ENCODE measurements at places on chromosomes 16 and 17.
A peak's percentile ranks its signal among the peaks of the same experiment; 100 is the strongest.

DNA sequence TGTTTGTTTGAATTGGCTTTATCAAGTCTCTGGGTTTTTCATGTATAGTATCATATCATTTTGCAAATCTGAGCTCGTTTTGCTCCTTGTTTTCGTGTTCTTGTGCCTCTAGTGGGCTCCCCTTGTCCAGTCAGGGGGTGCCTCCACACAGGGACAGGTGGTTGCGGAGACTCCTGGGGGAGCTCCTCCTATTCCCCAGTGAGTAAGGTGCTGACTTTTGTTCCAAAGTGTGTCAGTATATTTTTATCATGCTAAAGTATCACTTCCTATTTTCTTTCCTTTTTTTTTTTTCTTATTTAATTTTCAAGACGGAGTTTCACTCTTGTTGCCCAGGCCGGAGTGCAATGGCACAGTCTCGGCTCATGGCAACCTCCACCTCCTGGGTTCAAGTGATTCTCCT, 30.3 kb upstream of the IL17C start:
- DNase-seq, result no peak

DNA sequence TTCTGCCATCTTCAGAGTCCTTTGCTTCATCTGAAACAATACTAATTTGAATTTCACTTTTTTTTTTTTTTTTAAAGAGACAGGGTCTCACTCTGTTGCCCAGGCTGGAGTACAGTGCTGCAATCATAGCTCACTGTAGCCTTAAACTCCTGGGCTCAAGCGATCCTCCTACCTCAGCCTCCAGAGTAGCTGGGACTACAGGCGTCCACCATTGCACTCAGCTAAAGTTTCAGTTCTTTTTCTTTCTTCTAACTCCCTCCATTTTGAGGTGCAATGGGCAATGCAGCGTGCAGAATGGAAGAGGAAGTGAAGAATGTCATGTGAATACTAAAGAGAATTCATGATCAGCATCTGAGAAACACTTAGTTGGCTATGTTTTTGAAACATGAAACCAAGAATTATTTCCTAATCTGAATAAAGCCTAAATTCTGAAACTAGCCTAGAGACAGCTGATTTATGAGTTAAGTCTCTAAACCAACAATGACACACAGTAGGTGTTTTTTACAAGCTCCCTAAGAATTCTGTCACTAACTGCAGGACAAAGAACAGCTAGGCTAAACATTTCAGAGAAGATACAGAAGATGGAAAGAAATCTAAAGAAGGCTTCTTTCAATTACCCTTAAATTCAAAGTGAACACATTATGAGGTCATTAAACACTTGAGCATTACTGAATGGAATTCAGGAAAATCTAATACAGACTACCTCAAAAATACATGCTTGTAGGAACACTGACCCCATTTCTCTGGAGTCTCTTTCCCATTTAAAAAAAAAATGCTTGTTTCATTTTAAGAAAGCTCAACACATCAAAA, 21.0 kb downstream of the SNN start:
- DNase-seq, result no peak

DNA sequence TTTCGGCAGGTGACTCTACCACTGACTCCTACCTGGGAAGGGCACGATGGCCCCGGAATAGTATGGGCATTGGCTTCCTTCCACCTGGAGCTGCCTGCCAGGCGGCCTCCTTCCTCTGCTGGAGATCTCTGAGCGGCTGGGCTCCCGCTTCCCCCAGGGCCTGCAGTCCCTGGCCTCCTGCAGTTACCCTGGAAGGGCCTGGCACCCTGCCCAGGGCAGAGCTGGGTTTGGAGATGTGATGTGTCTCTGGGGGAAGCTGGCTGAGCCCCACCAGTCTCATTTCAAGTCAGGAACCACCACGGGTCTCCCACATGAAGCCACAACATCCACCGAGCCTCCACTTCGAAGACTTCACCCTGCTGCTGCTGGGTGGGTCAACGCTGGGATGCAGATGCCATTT, 97.9 kb downstream of the IRF8 start:
- no peak for DNase-seq

GRCh38 chr17:68048996-68049395, 13.5 kb downstream of the KPNA2 start:
- peak; percentile 13 for DNase-seq

DNA sequence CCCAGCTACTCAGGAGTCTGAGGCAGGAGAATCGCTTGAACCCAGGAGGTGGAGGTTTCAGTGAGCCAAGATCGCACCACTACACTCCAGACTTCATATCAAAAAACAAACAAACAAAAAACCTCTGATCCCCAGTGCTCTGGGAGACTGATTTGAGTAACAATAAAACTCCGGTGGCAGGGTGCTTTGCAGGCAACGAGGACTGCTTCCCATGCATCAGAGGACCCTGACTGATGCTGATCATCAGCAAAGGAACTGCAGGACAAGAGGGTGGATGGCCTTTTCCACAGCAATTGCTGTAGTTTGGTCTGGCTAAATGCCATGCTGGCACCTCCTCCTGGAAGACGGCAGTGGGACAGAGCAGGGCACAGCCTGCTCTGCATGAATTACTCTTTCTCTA, 6.4 kb upstream of the SLC39A11 start:
- no peak for DNase-seq

DNA sequence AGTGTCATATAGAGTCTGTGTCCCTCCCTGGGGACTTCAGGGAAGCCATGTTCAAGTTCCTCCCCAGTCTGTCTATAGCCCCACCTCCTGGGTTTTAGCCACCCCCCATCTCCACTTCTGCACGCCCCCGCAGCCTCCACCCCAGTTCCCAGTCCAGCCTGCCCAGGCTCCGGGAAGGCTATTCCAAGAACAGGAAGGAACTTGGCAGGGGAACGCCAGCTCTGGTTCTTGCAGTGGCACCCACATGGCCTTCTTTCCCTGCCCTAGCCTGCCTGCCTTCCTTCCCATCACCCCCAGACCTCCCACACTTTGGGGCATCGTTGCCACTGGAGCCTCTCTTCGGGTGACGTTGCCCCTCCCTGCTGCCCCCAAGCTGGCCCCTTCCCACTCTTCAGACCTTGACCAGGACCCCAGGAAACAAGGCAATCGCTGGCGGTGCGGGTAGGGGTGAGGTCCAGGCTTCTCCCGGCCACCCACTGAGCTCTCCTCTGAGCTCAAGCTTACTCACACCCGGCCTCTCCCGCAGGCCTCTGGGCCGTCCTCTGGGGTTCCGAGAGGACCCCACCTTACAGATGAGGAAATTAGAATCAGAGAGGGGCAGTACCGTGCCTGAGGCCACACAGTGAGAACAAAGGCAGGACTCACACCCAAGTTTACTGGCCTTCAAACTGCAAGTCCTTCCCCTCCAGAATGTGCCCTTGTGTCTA, 9.2 kb upstream of the CES4A start:
- DNase-seq, result no peak

GRCh38 chr17:81557276-81558114, 5.3 kb upstream of the FAAP100 start:
- no peak for DNase-seq

DNA sequence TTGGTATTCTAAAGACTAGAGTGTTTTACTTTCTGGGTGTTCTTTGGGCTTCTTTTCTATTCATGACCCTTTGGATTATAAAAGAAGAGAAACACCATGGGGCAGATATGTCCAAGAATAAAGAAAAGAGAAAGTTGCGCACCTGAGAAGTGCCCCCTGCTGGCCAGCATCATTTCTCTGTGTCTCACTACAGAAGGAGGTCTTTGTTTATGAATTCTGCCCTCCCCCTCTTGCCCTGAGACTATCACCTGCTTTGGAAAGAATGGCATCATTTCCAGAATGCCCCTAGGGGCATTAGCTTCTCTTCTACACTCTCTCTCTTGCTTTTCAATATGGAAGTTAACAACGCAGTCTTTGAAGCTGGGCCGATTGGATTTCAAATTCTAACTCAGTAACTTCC, 45.0 kb downstream of the CDH13 start:
- peak; percentile 42 for DNase-seq

GRCh38 chr17:37092071-37092470, 143.3 kb downstream of the AATF start:
- peak; percentile 74 for DNase-seq

- DNase-seq, result peak; percentile 30
Measured at GRCh38 chr16:67966549-67967182, 1.8 kb downstream of the SLC12A4 start.

- no peak for DNase-seq
Measured at GRCh38 chr17:14372905-14373613, 72.2 kb downstream of the HS3ST3B1 start.

- no peak for DNase-seq
Measured at GRCh38 chr17:46125831-46126230, 67.4 kb downstream of the KANSL1 start.

- no peak for DNase-seq
Measured at GRCh38 chr17:29549177-29549923, 17.5 kb downstream of the ABHD15 start.

DNA sequence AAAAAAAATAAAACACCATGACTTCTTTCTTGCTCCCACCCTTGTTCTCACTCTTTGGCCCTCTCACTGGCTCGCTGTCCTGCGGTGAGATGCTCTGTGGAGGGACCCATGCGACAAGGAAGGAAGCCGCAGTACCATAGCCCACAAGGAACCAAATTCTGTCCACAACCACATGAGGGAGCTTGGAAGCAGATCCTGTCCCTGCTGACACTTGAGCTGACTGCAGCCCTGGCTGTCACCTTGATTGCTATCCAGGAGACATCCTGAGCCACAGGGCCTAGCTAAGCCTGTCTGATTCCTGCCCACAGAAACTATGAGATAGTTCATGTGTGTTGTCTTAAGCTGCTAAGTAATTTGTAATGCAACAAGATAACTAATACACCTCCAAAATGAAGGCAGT, 4.8 kb upstream of the MT2A start:
- DNase-seq, result peak; percentile 75

- no peak for DNase-seq
Measured at GRCh38 chr17:4849011-4849536, 15.9 kb downstream of the MINK1 start.

DNA sequence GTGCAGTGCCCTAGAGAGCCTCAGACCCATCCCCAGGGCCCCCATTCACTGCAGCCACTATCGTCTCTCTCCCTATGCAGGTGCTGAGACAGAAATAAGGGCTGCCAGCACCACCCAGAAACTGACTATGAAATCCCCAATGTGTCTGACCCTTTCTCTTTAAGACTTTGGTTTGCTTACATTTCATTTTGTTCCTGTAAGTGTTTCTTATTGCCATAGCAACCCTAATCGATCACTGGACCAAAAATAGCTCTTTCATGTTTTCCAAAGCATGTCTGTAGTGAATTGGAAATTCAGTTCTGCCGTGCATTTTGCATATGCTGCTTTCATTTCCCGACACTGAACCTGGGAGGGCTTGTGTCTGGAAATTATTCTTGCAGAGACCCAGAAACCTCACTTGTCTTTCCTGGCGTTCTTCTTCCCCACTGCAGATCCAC, 148.7 kb upstream of the NOL11 start:
- DNase-seq, result no peak
